Progenitor cell of endocrine pancreas (in vitro differentiated cells): ENCODE measurements at places on chromosomes 7 and 10.

- DNase-seq = no peak
These were observed 152.0 kb downstream of the PLPP4 start for GRCh38 chr10:120609006-120609405.

GRCh38 chr10:66752714-66753113 lies 173.1 kb upstream of the LRRTM3 start:
- DNase-seq = no peak

DNA sequence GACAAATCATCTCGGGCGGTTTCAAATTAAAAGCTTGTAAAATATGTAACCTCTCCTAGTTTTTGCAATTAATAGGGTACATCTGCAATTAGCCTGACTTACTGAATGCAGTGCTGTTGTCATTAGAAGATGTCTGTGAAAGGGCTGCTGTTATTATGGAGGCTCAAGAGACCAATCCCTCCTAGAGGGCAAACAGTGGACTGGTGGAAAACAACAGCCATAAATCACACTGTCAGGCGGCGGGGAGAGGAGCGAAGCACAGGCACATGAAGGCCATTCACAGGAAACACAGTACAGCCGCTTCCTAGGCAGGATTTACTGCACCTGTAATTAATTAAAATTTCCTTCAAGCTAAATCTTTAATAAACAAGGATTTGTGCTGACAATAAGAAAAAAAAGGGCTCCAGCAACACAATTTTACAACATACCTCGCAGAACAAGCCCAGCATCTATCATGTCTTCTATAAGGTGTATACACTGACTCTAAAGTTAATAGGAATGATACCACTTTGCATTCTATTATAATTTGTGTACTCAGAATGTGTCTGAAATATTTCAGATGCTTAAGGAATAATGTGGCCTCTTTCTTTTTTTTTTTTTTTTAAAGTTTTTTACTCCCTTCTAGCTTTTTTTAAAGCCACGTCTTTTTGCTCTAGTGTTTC lies 50.7 kb downstream of the ERCC6 start:
- DNase-seq = peak; percentile 20

DNA sequence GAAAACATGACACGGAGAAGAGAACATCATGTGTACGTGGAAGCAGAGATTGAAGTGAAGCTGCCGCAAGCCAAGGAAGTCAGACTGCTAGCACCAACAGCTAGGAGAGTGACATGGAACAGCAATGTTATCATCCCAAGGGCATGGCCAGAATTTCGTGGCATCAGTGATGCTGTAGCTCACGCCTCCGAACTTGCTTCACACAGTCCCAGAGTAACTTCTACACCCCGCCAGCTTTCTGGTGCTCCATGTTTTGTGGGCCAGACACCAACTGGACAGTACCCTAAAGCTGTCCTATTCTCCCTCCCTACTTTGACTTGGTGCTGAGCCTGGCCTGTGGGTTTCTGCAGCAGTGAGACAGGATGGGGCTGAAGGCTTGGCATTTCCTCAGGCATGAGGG lies 33.0 kb upstream of the EMX2 start:
- DNase-seq = no peak

DNA sequence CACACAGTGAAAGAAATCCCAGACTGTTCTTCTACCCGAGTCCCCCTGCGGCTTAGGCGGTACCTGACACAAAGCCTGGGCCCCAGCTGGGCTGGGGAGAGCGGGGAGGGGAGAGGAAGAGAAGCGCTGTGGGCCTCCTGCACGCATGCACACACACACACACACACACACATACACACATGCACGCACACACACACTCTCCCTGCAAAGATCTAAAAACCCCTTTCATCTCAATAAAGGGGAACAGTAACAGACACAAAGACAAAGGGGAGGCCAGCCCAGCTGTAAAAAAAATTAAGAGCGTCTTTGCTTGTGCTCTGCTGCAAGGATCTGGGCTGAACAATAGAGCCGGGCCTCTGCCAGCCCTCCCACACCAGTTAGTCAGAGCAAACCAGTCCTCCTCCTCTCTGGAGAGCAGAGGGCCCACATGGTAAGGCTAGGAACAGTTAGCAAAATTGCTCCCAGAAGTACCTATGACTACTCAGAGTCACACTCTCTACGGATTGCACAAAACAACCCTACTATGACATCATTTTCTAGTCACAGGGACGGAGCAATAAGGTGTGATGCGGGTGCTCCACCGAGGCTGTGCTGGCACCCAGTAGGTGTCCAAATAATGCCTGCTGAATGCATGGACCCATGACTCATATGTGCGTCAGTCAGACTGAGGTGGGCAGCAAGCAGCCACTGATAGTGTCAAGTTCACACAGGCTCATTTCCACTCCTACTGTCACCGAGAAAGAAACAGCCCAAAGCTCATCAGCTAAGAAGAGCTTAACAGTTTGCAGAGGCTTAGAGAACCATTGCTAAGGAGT lies 9.2 kb downstream of the ITPRIP start:
- DNase-seq = no peak

DNA sequence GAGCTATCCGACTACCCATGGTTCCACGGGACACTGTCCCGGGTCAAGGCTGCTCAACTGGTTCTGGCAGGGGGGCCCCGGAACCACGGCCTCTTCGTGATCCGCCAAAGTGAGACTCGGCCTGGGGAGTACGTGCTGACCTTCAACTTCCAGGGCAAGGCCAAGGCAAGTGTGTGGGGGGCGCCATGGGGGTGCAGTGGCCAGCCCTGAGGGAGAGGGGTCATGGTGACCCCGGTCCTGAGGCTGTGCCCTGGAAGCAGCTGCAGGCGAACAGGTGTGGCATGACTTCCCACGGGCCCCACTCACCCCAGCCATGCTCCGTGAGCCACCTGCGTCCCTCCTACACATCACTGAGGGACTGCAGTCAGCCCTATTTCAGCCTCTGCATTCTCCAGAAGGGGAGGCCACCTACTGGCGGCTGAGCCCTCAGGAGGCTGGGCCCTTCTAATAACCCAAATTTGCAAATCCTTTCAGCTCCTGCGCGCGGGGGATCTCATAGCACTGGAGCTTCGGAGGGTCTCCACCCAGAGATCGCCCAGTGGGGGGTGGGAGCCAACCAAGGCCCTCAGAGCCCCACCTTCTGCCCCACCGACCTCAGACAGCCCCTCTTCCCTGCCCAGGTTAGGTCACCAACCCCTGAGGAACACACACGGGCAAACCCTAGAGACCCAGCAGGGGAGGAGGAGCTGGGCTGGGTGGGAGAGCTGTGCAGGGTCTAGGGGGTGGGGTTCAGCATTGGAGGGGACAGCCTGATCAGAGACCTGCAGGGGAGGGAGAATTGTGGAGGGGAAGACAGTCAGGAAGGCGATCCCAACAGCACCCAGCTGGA lies 30.8 kb downstream of the SH2B2 start:
- no peak for DNase-seq

GRCh38 chr10:104077247-104077646 lies 8.4 kb downstream of the COL17A1 start:
- DNase-seq = no peak

- DNase-seq = no peak
These were observed 67.3 kb downstream of the CACUL1 start for GRCh38 chr10:118687472-118687871.

DNA sequence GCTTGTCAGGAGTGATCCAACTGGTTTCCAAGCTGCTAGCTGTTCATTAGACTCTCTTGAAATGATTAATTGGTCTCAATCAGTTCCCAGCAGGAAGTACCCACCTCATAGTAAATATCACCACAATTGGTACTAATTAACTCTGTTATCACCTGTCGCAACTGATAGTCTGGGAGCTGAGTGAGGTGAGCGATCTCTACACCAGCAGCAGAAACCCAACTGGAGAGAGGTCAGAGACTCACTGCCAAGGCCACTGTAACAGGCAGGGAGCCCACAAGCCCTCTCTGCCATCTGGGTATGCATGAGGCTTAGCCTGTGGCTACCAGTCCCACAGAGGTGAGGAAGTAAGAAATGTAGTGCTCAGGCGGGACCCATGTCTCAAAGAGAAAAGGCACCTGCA lies 245.5 kb downstream of the DYNC1I1 start:
- peak; percentile 11 for DNase-seq

DNA sequence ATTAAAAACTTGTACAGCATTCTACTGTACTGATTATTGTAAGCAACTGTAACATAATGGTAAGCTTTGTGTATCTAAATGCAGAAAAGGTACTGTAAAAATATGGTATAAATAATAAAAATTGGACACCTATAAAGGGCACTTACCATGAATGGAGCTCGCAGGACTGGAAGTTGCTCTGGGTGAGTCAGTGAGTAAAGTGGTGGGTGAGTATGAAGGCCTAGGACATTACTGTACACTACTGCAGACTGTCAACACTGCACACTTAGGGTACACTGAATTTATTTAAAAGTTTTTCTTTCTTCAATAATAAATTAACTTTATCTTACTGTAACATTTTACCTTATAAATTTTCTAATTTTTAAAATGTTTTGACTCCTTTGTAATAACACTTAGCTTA lies 118.6 kb upstream of the ASAH2 start:
- DNase-seq = no peak

GRCh38 chr10:115092555-115093285 lies 445 bp upstream of the ATRNL1 start:
- DNase-seq = peak; percentile 31

DNA sequence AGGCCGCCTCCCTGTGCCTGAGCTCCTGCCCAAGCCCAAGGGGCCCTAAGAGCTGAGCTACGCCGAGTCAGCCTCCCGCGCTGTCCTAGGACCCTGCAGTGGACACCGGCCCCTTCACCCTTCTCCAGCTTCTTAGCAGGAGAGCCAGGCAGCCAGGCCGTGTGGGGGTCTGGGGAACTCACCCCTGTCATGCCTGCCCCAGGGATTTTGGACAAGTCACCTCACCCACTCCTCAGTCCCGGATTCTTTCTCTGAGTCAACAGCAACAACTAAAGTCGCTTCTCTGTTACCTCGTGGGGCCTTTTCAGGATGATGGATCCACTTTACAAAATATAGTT lies 79.3 kb downstream of the MKI67 start:
- no peak for DNase-seq

GRCh38 chr10:27715505-27715904 lies 30.1 kb downstream of the MKX start:
- DNase-seq = no peak

- no peak for DNase-seq
These were observed 28.3 kb downstream of the PAX2 start for GRCh38 chr10:100773646-100774045.

DNA sequence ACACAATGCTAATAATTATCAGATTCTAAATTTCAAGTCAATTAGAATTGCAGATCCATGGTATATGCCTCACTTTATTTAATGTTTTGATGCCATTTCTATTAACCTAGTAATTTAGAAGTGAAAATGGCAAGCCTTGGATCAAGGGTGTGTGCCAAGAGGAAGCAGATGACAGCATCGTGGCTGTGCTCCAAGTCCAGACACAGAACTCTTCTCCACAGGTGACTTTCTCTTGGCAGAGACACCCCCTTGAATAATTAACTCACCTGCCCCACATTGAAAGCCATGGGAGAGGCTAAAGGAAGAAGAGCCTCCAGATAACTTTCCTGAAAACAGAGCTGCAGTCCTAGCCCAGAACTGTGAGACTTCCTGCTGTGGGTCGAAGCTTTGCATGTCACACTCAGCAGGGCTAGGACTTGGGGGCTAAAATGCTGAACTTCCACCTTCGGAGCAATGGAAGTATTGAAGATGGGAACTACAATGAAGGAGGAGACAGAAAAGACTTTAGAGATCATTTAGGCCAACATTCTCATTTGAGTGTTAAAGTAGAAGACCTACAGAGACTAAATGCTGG lies 996 bp upstream of the C10orf90 start:
- no peak for DNase-seq

- DNase-seq = no peak
These were observed 158.5 kb downstream of the C10orf105 start for GRCh38 chr10:71561003-71561574.

- DNase-seq = no peak
These were observed 43.5 kb upstream of the CHST3 start for GRCh38 chr10:71920540-71921323.

- no peak for DNase-seq
These were observed 26.5 kb downstream of the KNDC1 start for GRCh38 chr10:133186416-133187090.

GRCh38 chr7:139362302-139362701 lies 2.6 kb downstream of the LUC7L2 start:
- no peak for DNase-seq

DNA sequence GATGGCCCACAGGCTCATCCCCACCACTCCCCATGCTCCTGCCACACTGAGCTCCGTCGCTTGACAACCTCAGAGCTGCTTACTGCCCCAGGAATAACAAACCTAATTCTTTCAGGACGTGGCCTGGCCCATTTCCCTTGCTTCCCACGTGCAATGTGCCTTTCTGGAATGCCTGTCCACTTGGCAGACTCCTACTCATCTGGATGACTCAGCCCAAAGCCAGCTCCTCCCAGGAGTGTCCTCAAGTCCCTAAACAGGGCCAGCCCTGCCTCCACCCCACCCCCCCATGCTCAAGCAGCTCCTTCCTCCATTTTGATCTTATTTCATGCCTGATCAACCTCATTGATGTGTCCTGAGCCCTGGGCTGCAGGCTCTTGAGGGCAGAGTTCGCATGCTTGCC lies 164.9 kb upstream of the RNF32 start:
- no peak for DNase-seq

DNA sequence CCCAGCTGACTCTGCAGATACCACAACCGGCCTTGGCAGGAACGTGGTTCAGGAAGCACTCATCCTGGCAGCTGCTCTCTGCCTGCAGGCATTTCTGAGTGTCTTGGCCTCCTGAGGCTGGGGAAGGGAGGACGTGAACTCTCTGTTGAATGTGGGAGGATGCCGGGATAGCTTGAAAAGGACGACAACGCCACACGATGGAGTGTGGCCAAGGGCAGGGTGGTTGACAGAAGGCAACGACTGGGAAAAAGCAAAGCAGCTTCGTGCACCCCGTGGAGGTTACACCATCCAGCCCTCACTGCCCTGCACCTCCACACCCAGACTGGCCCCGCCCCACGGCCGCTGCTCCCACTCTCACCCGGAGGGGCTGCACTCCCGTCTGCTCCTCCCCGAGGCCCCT lies 466.1 kb upstream of the FOXK1 start:
- no peak for DNase-seq

DNA sequence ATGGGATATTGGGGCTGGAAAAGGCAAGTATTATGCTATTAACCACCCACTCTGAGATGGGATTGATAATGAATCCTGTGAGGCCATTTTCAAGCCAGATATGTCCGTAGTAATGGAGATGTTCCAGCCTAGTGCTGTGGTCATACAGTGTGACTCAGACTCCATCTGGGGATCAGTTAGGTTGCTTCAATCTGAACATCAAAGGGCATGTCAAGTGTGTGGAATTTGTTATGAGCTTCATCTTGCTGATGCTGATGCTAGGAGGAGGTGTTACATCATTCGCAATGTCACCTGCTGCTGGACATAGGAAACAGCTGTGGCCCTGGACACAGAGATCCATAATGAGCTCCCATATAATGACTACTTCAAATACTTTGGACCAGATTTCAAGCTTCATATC lies 144.7 kb downstream of the PLCE1 start:
- no peak for DNase-seq

DNA sequence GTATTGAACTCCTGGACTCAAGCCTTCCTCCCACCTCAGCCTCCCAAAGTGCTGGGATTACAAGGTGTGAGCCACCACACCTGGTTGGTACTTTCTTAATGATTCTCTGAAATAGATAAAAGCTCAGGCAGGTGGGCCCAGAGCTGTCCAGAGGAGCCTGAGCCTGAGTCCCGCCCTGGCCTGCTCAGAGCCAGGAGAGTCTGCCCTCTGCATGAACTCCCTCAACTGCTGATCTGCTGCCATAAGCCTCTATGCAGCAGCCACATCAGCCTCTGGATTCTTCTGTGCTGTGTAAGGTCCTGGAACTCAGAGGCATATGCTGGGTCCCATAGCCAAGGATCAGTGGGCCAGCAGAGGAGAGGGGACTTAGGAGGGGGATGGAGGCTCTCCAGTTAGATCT lies 23.1 kb upstream of the DDIT4 start:
- DNase-seq = no peak
